ENCODE measurements at places on chromosomes 2 and 18. TPM values are rescaled to one million over a fixed set of nuclear protein-coding genes. Genes with fewer than 3 reads are reported as not detected.

The DSC2 gene
- 17.6 TPM for total RNA-seq

GRCh38 chr2:209940936-209941335, 61.5 kb upstream of the RPE start:
- no peak for DNase-seq

GRCh38 chr2:240131941-240132650, 4.0 kb downstream of the COPS9 start:
- DNase-seq: no peak

DNA sequence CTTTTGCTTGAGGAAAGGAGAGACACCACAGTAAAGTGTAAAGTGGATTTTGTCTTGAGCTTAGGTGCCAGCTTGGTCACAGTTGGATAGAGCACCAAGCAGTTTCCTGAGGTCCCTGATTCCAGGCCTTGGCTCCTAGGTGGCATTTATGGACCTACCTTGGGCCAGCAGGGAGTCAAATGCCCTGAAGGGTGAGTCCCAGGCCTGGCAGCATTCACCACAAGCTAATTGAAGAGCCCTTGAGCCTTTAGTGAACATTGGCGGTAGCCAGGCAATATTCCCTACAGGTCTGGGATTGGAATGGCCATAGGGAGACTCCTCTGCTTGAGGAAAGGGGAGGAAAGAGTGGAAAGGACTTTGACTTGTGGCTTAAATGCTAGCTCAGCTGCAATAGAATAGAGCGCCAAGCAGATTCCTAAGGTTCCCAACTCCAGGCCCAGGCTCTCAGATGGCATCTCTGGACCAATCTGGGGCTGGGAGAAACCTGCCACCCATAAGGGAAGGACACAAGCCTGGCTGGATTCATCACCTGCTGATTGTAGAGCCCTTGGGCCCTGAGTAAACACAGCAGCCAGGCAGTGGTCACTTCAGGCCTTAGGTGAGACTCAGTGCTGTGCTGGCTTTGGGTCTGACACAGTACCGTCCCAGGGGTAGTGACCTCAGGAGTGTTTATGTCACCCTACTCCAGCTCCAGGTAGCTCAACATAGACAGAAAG, 137.5 kb upstream of the OTOS start:
- DNase-seq: no peak

DNA sequence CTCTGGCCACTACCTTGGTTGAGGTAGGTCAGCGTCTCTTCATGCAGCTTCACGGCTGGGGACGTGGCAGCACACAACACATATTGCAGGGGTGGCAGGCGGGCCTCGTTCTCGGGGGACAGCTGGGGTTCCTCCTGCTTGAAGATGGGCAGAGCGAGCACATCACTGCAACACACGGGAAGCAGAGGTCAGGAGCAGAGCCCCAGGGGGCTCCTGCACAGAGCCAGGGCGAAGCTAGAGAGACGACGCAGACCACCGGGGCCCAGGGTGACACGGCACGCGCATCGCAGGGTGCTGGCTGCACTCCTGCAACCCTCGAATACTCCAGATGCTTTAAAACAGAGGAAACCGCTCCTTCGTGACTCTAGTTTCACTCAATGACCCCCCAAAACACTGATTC, 3.9 kb downstream of the TFCP2L1 start:
- DNase-seq: no peak
